ENCODE measurements at places on chromosomes 2 and 18.

DNA sequence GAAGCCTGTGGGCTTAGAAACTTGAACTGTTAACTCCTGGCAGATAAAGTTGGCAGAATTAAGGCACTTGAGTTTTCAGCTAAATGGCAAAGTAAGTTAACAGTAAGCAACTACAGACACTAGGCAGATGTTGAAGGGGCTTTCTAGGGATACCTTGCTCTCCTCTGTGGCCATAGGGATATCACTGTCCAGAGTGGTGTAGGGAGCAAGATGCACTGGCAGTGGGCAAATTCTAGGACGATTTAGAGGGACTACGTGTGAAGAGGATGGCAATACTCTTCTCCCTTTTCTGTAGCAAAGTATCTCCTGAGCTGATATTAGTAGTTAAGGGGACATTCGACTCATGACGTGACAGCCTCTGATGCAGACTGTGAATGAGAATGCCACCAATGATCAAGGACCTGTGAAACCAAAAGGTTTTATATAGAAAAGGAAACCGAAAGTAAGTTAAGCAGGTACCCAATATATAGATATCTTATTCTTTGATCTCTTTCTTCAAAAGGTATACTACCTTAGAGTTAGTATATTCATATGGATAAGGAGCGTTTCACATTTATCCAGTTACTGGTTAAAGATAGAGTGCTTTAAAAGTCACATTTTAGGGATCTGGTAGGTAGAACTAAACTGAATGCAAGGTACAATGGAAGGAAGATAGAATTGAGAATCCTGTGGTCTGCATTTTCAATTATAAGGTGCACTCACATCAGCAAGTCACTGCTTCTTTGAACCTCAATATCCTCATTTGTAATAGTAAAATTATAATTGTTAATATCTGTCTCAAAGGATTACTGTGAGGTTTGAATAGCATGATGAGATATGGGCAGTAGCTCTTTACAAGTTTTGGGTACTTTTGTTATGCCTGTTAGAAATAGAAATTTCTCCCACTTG is 106.4 kb downstream of the KCNH7 start:
- DNase-seq: no peak

DNA sequence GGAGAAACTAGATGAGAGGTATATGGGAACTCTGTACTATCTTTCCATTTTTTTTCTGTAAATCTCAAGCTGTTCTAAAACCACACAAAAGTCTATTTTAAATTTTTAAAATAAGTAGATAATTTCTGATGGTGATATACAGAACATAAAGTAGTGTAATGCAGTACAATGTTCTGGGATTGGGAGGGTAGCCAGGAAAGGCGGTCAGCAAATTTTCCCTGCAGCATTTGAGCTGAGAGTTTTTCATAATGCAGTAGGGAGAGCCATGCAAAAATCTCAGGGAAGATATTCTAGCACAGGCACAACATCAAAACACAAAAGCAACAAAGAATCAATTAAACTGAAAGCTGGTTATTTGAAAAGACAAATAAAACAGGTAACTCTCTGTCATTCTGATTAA is 141.5 kb downstream of the NCKAP5 start:
- no peak for DNase-seq

GRCh38 chr2:228646061-228646460 is 464.6 kb upstream of the SPHKAP start:
- no peak for DNase-seq

GRCh38 chr2:38398739-38399138 is 21.7 kb upstream of the ATL2 start:
- DNase-seq: no peak

DNA sequence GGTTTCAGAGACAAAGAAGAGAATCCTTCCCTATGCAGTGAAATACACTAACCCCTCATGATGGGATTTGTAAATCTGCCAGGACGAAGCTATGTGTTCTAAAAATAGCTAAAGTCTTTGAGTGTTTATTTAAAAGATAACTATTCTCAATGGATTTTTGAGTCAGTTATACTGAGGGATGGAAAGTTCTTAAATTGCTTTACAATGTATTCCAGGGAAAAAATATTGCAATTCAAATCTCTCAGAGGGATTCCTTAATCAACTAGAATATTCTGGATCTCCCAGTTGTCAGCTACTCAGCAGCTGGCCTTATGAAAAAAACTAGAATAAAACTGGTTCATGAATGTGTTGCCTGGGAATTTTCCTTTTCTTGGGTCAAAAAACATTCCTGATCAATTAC is 312.4 kb downstream of the PLCL1 start:
- no peak for DNase-seq

DNA sequence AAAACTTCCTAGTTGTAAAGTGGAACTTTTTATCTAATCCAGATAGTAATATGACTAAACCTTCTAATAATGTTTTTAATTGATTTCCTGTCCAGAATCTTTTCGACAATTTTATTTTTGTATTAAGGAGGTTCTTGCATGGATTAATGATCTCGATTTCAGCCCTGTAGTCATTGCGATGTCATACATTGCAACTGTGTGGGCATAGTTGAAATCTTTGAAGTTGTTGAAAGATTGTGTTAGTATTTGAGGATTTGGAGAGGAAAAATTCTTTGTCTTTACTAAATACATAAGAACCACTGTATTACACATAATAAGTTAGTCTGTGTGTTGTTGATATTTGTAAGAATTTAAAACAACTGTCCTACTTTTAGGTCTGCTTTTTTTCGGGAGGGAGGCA is 31.1 kb downstream of the ACSL3 start:
- no peak for DNase-seq

DNA sequence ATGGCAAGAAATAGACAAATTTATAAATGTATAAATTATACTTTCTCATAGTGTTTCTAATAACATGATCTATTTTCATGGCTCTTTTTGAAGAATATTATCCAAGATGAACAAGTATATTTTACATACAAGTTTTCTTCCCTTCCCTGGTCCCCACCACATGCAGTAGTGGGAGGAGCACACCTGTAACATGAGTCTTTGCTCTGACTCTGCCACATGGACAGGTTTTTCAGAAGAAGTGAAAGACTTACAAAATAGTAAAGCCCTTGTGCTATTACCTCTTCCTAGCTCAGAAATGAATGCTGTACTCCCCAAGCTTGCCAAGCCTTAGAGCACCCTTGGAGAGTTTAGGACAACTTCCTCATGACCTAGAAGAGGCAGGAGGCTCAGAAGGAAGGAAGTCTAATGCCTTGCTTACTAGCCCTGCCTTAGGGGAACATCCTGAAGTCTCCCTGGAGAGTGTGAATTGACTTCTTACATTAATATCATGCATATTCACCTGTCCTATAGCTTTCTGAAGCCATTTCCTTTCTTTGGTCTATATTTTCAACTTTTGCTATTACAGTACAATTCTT is 18.4 kb downstream of the MXD1 start:
- DNase-seq: no peak

GRCh38 chr2:54809819-54810218 is 86.4 kb downstream of the EML6 start:
- no peak for DNase-seq

DNA sequence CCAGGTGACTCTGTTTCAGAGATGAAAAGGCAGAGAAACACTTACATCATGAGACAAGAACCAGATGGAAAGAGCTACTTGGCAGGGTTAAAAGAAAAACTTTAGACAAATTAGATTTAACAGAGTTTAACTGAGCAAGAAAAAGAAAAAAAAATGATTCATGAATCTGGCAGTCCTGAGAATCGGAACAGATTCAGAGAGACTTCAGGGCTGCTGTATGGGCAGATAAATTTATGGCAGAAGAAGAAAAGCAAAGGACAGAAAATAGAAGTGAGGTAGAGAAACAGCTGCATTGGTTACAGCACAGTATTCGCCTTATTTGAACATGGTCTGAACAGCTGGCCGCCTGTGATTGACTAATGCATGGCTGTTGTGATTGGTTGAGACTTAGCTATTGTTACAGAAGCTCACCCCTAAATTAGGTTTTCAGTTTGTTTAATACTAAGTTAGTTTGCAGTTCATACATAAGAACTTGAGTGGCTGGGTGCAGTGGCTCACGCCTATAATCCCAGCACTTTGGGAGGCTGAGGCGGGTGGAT is 43.0 kb upstream of the RHOB start:
- no peak for DNase-seq

DNA sequence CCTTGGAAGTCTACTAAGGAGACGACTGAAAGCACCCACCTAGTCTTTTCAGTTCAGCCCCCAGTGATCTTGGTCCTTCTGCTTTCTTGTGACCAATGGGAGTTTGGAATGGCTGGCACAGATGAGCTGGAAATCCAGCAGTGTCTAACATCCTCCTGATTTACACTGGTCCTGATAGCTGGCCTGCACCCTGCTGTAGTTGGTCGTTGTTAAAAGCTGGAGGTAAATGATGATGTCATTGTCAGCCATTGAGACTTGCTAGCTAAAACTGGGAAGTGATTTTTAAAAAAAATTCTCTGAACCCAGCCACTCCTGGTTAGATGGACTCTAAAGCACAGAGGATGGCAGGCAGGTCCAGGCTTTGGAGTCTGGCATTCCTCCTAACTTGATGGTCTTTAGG is 19.3 kb downstream of the CCT7 start:
- DNase-seq: no peak

DNA sequence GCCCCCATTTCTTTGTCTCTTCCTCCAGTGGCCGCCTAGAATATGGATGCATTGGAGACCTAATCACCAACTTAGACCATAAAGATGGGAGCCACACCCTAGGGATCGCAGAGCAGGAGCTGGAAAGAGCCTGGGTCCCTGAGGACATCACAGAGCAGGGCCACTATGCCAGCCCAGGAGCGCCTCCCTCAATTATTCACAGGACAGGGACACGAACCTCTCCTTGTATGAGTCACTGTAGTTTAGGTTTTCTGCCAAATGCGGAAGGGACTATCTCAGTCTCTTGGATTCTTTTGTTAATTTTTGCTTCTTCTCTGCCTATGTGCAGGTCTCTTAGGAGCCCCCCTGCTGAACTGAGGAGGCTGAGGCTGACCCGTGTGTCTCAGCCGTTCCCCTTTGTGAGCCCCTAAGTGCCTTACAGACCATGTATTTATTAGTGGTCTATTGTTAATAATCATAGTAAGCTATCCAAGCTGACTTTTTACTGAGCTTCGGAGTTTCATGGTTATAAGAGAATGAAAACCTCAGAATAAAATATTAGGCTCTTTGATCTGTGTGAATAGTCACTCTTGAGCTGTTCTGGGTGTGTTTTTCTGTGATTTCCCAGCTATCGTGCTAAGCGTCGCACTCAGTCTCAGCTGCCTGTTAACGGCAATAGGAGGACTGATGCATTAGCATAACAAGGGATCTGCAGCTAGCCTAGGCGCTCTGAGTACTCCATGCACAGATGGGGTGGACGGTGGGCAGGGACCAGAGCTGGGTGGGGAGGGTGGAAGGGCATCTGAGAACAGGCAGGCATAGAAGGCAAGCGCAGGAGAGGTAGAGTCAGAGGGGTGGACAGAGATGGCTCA is 12.7 kb upstream of the PTPN4 start:
- DNase-seq: no peak

DNA sequence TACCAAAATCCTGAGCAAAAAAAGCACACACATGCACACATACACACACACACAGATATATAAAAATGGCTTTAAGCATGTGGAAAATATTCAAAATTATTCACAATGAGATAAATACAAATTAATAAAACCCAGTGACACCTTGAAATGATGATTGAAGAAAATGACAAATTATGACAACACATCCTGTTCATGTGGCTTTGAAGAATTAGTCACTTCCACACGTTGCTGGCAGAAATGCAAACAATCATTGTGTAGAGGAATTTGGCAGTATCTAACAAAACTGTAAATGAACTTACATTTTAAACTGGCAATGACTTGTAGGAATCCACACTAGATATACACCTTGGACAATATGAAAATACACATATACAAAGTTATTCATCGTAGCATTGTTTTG is 95.8 kb upstream of the RGPD4 start:
- no peak for DNase-seq

- no peak for DNase-seq
These were observed 166.1 kb downstream of the CLIP4 start for GRCh38 chr2:29281086-29281915.

GRCh38 chr2:241776336-241777169 is at the start of gene GAL3ST2:
Gene GAL3ST2 (plus strand): TSS chr2:241776822. CDS start chr2:241776956, 134 bp downstream.
- no peak for DNase-seq

- DNase-seq: no peak
These were observed 106.1 kb upstream of the NETO1 start for GRCh38 chr18:72973841-72974240.

- no peak for DNase-seq
These were observed 600.3 kb upstream of the GCFC2 start for GRCh38 chr2:76310894-76311633.

DNA sequence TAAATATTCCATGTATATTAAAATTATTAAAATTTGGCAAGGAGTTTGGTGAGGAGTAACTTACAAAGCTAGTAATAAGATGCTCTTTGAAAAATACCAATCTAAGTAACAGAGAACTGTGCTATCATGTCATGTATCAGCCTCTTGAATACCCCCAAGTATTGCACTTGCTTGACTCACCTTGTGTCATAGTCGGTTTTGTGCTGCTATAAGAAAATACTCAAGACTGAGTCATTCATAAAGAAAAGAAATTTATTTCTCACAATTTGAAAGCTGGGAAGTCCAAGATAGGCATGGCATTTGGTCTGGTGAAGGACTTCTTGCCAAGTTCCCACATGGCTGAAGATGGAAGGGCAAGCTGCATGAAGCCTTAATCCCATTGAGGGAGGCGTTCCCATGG is 179.2 kb downstream of the MEMO1 start:
- DNase-seq: no peak

GRCh38 chr2:219286436-219287115 is 7.4 kb downstream of the DNAJB2 start:
- DNase-seq: no peak

DNA sequence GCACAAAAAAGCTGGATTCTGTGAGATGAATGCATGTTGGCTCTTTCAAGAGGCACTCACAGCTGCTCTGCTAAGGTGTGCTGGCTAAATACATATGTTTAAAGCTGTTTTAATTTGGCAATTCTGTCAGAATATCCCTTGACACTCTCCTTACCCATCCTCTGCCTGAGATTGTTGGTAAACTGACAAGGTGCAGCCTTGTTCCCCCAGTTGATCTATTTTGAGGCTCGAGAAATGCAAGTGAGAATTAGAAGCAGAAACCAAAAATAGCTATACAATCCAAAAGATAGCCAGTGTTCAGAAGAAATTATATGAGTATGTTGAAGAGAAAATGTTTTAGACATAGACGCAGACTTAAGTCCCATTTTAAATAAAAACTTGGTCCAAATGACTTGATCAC is 971.7 kb upstream of the GYPC start:
- no peak for DNase-seq

DNA sequence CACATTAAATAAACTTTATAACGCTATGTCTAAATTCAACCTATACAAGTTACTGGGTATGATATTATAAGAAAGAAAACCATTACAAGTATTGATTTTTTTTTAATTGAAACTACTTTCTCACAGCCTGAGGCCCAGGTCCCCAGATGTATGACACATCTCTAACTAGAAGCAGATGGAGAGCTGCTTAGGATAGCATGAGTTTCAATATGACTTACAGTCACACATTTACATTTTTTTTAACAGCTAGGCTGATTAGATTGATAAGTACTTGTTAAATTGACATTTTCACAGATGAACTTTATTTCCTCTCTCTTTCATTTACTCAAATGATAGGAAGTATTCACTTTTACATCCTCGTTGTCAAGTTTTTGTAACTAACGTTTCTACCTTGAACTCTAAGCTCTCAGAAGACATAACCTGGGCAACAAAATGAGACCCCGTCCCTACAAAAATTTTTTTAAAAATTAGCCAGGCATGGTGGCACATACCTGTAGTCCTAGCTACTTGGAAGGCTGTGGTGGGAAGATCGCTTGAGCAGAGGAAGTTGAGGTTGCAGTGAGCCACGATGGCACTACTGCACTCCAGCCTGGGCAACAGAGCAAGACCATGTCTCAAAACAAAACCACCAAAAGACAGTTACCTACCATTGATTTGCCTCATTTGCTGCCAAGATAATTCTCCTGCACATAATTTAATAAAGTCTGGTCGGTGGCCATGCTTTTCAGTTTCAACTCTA is 52.4 kb downstream of the STK39 start:
- no peak for DNase-seq
